ENCODE measurements at places on chromosomes 6 and 20. TPM values are rescaled to one million over a fixed set of nuclear protein-coding genes. Genes with fewer than 3 reads are reported as not detected.

DNA sequence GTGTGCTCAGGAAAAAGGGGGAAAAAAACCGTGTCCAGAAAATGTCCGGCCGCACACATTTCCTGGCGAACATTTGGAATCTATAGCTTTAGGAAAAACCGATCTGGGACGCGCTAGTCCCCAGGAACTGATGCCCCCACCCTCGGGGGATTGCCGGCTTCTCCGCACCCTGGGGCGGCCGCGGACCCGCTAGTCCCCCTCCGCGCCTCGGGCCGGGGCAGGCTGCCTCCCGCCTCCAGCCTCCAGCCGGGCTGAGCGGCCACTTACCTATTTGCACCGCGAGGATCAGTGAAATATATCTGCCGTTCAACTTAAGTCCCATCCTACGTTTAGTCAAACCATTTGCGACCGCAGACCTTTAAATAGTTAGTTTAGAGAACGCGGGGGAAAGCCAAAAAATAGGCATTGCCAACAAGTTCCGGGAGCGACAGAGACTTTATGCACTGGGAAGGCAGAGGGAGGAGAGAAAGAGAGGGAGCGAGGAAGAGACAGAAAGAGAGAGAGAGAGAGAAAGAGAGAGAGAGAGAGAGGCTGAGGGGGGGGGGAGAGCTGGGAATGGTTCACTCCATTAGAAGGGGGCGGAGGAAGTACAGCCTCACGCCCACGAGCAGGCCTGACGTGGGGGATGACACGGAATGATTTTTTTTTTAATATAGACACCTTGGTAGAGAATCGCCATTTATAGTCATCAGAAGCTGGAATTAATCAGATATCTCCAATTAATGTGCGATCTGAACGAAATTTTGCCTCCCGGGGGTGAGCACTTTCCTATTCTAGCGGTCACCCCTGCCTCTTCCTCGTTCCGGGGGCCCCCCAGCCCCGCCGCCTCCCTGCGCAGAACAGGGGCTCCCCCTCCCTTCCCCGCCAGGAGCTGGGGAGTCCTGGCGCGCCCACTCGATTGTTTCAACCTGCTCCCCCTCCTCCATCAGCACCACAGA is at the start of gene NRN1:
TSS of gene NRN1 (minus strand) at position 498 of the 938 bp plus-strand sequence. CDS start at position 322, 176 bp downstream.
- DNase-seq, result peak; percentile 41

- DNase-seq, result no peak
Observed at GRCh38 chr20:1345756-1346093, 16.8 kb upstream of the SDCBP2 start.

GRCh38 chr6:150747155-150747554 is 118.3 kb upstream of the MTHFD1L start:
- DNase-seq, result no peak

MDFI gene
- 45.8 TPM for total RNA-seq

STMN3 gene
- total RNA-seq, result 1.7 TPM

GHRH gene
- not detected for total RNA-seq

DNA sequence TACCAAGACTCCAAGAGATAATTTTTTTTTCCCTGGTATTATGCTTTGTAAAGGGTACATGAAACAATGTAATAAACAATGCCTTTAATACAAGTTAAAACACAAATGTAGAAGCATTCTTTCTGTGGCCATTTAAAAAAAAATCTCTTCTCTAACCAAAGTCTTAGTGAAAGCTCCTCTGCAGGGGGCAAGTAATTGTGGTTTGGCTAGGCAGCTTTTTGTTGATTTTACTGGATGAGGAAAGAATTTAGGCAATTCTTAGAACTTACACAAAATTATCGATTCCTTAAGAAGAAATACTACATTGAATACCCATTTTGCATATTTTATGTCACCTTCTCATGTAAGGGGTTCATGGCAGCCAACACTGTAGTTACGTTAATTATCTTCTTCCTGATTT is 12.4 kb downstream of the TFB1M start:
- no peak for DNase-seq
